ENCODE measurements at places on chromosomes 7 and 10.

GRCh38 chr7:111730476-111731300 lies 168.4 kb upstream of the IMMP2L start:
- no peak for DNase-seq

- DNase-seq, result no peak
Measured at GRCh38 chr10:18350340-18350739, 210.1 kb downstream of the CACNB2 start.

DNA sequence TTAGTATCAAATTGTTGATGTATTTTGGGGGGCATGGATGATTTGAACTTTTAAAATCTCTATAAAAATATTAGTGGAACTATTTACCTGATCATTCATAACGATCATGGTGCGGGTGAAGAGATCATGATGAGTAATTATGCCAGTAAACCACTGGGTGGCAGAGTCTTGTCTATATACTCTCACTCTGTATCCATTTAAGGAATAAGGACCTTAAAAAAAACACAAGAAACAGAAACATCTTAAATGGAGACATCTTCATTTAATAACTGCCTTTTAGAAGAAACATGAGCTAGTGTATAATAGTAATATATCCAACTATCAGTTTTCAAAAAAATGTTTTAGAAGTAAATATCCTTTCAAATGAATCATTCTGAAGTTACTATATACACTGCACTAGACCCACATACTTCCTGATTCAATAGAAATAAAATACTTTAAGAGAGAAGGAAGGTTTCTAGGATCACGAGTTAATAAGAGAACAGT lies 84.0 kb downstream of the NRBF2 start:
- DNase-seq, result peak; percentile 58

GRCh38 chr7:149685455-149685854 lies 87.9 kb downstream of the ZNF467 start:
- DNase-seq, result no peak

- no peak for DNase-seq
Measured at GRCh38 chr10:97347317-97347716, 12.8 kb upstream of the FRAT2 start.

DNA sequence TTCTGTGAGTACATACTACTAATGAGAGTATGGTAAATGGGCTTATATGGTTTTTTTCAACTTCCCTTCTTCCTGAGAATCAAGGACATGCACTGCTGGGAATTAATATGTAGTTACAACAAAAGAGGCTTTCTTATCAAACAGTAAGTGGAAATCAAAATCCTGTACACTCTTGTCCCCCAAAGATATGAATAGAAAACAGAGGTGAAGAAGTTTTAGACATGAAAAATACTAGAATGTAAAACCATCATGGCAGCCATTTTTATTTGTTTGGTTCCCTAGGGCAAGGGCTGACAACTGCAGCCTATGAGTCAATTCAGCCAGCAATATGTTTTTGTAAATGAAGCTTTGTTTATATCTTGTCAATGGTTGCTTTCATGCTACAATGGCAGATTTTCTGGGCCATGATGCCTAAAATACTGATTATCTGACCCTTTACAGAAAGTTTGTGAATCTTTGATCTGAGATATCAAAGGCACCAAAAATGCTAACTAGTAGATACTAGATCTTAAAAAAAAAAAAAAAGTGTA lies 422.4 kb downstream of the PARD3 start:
- peak; percentile 15 for DNase-seq

DNA sequence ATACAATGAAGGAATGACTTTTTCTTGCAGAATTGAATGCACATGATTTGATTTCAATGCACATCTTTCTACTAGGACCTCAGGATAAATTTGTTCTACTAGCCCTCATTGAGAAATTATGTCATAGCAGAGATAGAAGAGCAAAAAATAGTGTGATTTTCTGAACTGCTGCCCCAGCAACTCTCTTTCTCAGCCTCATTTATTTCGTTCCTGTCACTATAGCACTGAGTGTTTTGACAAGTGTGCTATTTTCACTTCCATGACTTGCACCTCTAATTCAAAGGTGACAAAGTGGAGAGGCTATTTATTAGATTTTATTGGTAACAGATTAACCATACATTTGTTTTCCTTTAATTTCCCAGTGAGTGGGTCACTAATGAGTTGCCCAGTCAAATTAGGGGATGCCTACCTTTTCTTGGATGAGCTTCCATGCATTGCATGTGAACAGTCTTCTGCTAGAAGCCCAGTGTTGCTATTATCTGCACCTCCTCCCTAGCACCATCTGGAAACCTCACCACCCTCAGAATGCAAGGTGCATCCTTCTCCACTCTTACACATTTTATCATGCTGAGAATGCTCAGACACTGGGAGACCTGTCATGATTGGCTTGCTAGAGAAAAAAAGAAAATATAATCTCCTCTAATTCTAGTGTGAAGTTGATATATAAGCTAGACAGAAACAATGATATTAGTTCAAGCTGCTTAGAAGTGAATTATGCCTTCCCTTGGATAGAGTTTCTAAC lies 119.6 kb upstream of the CTTNBP2 start:
- no peak for DNase-seq

- no peak for DNase-seq
Measured at GRCh38 chr10:83983578-83984255, 155.6 kb upstream of the GHITM start.

GRCh38 chr10:61804414-61804813 lies 97.1 kb upstream of the ARID5B start:
- no peak for DNase-seq

DNA sequence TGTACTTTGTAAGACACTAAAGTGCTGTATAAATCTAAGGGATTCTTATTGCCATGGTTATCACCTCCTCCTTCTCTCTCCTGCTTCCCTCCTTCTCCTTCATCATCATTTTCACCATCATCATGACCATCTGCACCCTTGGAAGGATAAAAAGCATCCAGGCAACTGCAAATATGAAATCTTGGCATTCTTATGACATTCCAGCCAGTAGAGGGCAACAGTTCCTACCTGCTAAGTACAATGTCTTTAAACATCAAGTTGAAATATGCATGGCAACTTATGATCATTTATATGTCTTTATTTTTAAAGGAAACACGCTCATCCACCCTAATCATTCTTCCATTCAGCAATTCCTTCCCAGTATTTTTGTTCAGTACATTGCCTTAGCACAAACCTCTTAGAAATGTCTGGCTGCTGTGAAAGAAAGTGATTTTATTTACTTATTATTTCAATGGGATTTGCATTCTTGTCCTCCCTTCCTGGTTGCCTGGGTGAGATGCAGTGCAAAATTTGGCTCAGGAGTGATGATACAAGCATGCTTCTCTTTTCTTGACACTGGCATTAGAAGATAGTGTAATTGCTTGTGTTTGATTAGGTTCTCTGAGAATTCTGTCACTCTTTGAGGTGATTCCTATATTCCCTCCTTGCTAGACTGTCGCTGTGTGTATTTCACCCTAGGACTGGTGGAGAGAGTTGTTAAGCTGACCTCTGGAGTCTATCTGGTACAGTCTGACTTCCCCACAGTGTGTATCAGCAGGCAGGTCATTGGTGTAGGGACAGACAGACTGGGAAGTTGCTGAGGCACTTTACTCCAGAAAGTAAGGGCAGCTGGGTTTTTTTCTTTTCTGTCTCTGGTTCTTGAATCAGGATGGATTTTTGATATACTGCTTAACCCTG lies 188.5 kb upstream of the BMPER start:
- DNase-seq, result peak; percentile 28
